Activated naive CD4-positive, alpha-beta T cell treated with anti-CD3 and anti-CD28 coated beads for 36 hours (primary cell): ENCODE measurements at places on chromosomes 1 and 21. TPM values are rescaled to one million over a fixed set of nuclear protein-coding genes. Genes with fewer than 3 reads are reported as not detected.

DNA sequence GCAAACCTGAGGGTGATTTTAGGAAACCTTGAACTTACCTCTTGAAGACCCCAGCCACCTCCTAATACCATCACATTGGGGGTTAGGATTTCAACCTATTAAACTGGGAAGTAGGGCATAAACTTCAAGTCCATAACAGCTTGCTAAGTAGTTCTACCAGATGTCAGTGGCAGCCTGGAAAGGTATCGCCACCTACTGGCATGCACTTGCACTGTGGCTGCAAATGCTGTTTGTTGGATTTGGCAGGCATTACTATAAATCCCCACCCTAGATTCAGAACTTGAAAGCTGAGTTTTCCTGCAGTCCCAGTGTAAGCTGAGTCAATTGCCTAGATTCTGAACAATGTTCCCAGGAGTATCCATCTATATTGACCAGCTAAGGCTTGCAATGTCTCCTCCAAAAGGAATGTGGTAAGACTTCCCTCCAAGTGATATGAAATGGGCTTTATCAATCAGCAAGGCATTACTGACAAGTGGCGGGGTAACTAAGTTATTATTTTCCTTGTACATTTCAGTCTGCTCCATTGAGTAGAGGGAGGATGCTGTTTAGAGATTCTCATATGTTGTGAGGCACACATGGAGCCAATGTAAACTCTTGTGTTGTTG lies 474.5 kb downstream of the PTPRC start:
- H3K27me3 ChIP-seq, result no peaks in the 10 kb centered on the region
- no peak overlapping the region for H3K4me3 ChIP-seq
- peak; percentile 87 for DNase-seq
- H3K36me3 ChIP-seq, result no peaks in the 10 kb centered on the region
- no peak overlapping the region for H3K27ac ChIP-seq

DNA sequence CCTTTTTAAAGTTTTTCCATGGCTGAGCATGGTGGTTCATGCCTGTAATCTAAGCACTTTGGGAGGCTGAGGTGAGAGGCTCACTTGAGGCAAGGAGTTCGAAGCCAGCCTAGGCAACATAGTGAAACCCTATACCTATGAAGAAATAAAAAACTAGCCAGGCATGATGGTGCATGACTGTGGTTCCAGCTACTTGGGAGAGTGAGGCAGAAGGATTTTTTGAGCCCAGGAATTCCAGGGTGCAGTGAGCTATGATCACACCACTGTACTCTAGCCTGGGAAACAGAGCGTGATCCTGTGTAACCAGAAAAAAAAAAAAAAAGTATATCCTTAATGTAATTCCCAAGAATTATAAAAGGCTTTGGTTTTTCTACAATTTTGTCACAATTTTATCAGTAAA lies 17.4 kb downstream of the DEPDC1 start:
- no peak for DNase-seq
- no peaks in the 10 kb centered on the region for H3K4me1 ChIP-seq
- H3K27ac ChIP-seq, result no peak overlapping the region
- no peak overlapping the region for H3K4me3 ChIP-seq
- H3K36me3 ChIP-seq, result no peaks in the 10 kb centered on the region

The PCP4 gene
- total RNA-seq, result not detected

GRCh38 chr1:38941093-38941492 lies 537 bp downstream of the RHBDL2 start:
- no peak overlapping the region for H3K4me3 ChIP-seq
- no peaks in the 10 kb centered on the region for H3K4me1 ChIP-seq
- no peak overlapping the region for H3K27ac ChIP-seq
- DNase-seq, result no peak
- H3K36me3 ChIP-seq, result no peaks in the 10 kb centered on the region

GRCh38 chr1:21307663-21308305 lies 17.5 kb upstream of the ECE1 start:
- DNase-seq, result no peak
- peaks cover 70% of the 10 kb centered on the region for H3K4me1 ChIP-seq
- no peak overlapping the region for H3K27ac ChIP-seq
- peaks cover 17% of the 10 kb centered on the region for H3K36me3 ChIP-seq

The CDA gene
- not detected for total RNA-seq

- peak; percentile 57 for DNase-seq
- peaks cover 50% of the 10 kb centered on the region for H3K4me1 ChIP-seq
- H3K36me3 ChIP-seq, result peaks cover 56% of the 10 kb centered on the region
Measured at GRCh38 chr21:34836103-34836932, 167.5 kb downstream of the CLIC6 start.

GRCh38 chr1:36588972-36589371 lies 106.3 kb upstream of the CSF3R start:
- H3K27me3 ChIP-seq, result peaks cover 27% of the 10 kb centered on the region
- H3K27ac ChIP-seq, result no peak overlapping the region
- no peak overlapping the region for H3K4me3 ChIP-seq
- DNase-seq, result no peak

- H3K4me1 ChIP-seq, result no peaks in the 10 kb centered on the region
- no peaks in the 10 kb centered on the region for H3K36me3 ChIP-seq
- no peak overlapping the region for H3K27ac ChIP-seq
- no peak overlapping the region for H3K4me3 ChIP-seq
- no peak for DNase-seq
- peaks cover 8% of the 10 kb centered on the region for H3K27me3 ChIP-seq
Measured at GRCh38 chr1:113255038-113255719, 135.1 kb upstream of the MAGI3 start.

The HNRNPR gene
- total RNA-seq, result 203 TPM

GRCh38 chr1:11836955-11837766 lies 10.4 kb downstream of the NPPA start:
- H3K36me3 ChIP-seq, result peaks cover 20% of the 10 kb centered on the region
- no peak overlapping the region for H3K27ac ChIP-seq
- no peaks in the 10 kb centered on the region for H3K27me3 ChIP-seq
- no peaks in the 10 kb centered on the region for H3K4me1 ChIP-seq
- H3K4me3 ChIP-seq, result no peak overlapping the region
- DNase-seq, result no peak

The IGSF9 gene
- total RNA-seq, result not detected

GRCh38 chr21:36321325-36322082 lies 1.5 kb downstream of the MORC3 start:
- peaks cover 43% of the 10 kb centered on the region for H3K4me1 ChIP-seq
- H3K27ac ChIP-seq, result peak overlapping the region; percentile 96
- peak; percentile 31 for DNase-seq

DNA sequence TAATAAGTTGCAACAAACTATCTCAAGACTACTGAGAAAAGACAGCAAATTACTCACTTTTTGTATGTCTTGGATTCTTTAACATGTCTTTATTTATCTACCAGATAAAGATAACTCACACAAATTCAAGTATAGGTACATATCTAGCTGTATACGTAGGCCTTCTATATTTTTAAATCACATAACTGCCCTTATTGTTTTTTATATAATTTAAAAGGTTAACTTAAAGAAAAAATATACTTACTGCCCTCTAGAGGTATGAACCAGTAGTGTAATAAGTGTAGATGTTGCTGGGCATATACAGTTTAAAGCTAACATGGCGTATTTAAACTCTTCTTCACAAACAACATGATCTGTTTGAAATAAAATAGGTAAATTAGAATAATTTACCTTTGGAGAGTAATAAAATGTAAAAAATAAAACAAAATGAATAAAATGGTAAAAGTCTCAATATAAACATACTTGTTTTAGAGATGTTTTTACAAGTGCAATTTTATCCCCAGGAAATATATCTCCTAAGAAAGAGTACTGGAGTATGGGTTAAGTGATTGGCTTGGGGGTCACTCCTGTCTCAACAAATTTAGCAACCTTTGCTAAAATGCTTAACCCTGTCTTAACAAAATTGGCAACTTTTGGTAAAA lies 235.2 kb downstream of the KCNT2 start:
- H3K27ac ChIP-seq, result no peak overlapping the region
- H3K4me3 ChIP-seq, result no peak overlapping the region
- no peak for DNase-seq
- no peaks in the 10 kb centered on the region for H3K27me3 ChIP-seq
- H3K36me3 ChIP-seq, result no peaks in the 10 kb centered on the region

The EXO1 gene
- 55.3 TPM for total RNA-seq

The AMY1A gene
- total RNA-seq, result not detected

The BEND5 gene
- total RNA-seq, result 1.8 TPM

- peak; percentile 31 for DNase-seq
- no peaks in the 10 kb centered on the region for H3K27me3 ChIP-seq
- peak overlapping the region; percentile 98 for H3K27ac ChIP-seq
- peaks cover 40% of the 10 kb centered on the region for H3K36me3 ChIP-seq
- peak overlapping the region; percentile 100 for H3K4me3 ChIP-seq
Measured at GRCh38 chr1:226063977-226064815, 1.7 kb downstream of the H3-3A start.
